ENCODE measurements at places on chromosomes 2 and 18.

- no peak for DNase-seq
Observed at GRCh38 chr2:127609818-127610217, 36.1 kb upstream of the GPR17 start.

- DNase-seq: no peak
Observed at GRCh38 chr2:175690113-175690837, 311.8 kb downstream of the LNPK start.

DNA sequence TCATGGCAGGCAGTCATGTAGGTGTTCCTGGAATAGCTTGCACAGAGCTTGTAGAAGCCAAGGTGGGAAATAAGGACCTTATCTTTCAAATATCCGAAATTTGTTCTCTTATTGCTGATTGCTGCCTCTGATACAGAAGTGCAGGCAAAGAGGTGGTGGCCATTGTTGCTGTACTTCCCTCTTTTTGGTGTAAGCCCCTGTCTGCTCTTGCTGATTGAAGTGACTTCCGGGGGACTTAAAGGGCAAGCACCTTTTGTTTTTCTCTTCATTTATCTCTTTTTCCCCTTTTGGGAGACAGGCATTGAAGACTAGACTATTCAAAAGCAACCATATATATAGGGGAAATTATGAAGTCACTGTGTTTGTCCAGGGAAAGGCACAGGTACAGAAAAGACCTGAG is 131.6 kb upstream of the OTX1 start:
- no peak for DNase-seq

DNA sequence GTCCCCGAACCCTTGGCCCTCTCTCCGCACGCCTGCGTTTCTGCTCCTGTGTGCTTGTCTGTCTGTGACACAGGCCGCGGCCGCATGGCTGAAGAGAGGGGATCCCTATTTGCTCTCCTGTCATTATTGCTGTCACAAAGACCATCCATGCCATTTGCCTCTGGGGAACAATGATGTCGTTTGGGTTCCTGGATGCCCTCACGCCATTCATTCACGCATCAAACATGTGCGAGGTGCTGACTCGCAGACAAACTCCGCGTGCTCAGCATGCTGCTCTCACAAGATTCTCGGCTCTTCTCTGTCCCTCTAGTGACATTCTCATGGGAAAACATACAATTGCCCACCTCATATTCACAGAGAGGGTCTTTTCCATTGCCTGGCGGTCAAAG is 67.8 kb downstream of the ASB1 start:
- DNase-seq: no peak

GRCh38 chr18:8871489-8871888 is 166.1 kb downstream of the MTCL1 start:
- DNase-seq: no peak

GRCh38 chr2:189375842-189376241 is 65.4 kb upstream of the WDR75 start:
- DNase-seq: no peak

DNA sequence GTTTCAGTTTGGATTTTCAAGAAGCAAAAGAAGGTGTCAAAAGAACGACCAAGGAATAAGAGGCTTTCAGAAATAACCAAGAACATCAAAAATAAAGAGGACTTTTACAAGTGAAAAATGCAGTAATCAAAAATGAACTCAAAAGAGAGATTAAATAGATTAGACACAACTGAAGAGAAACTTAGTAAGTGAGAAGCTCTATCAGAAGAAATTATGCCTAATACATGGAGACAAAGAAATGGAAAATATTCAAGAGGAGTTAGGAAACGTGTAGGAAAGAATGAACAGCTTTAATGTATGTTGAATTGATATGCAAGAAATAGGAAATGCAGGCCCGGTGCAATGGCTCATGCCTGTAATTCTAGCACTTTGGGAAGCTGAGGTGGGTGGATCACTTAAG is 145.8 kb downstream of the ACOXL start:
- DNase-seq: no peak

DNA sequence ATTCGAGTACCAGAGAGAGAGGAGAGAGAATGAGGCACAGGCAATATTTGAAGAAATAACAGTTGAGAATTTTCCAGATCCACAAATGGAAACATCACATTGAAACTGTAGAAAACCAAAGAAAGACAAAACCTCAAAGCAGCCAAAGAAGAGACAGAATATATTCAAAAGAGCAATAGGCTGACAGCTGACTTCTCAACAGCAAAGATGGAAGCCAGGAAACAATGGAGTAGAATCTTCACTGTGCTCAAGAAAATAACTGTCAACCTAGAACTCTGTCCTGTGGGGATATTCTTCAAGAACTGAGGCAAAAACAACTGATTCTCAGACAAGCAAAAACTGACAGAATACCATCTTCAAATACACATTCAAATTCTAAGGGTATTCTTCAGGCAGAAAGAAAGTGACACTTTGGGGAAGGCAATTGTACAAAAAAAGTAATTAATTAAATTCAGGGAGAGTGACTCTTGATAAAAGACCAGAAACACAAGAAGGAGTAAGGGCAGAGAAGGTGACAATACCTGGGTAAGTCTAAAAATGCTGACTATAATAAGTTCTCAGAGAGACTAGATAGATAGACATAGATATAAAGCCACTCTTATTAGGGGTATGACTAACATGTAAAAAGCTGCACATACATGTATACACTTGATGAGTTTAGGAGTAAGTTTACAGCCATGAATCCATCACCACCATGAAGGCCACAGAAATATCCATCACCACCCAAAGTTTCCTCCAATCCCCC is 25.6 kb downstream of the ANKMY1 start:
- no peak for DNase-seq
